Subcutaneous adipose tissue (tissue), 4 donors: ENCODE measurements at places on chromosomes 2 and 18. TPM values are rescaled to one million over a fixed set of nuclear protein-coding genes. Genes with fewer than 3 reads are reported as not detected.

Gene NT5DC4
- not detected for total RNA-seq

Gene ACVR1C
- 51.1 TPM for total RNA-seq

Gene MYL1
- not detected for total RNA-seq

Gene HAAO
- 7.7 TPM for total RNA-seq

Gene STPG4
- total RNA-seq = not detected

Gene HTR2B
- 1.8 TPM for total RNA-seq

Gene DCDC2C
- total RNA-seq = not detected

Gene FBLN7
- total RNA-seq = 13.0 TPM

Gene PDE6D
- total RNA-seq = 26.0 TPM

Gene RBM43
- total RNA-seq = 8.2 TPM

Gene ERMN
- 0.22 TPM for total RNA-seq

Gene CBLN2
- not detected for total RNA-seq

Gene ANKRD30BL
- total RNA-seq = not detected

Gene LAMA1
- total RNA-seq = 1.3 TPM

Gene SCN1A
- total RNA-seq = not detected

Gene RGPD4
- total RNA-seq = not detected

Gene AKAIN1
- total RNA-seq = not detected

Gene ITGA4
- total RNA-seq = 7.7 TPM

Gene MOCOS
- 16.8 TPM for total RNA-seq

Gene SRSF7
- total RNA-seq = 101 TPM

Gene SERPINB13
- total RNA-seq = not detected

Gene NR4A2
- 7.2 TPM for total RNA-seq

Gene VWA3B
- total RNA-seq = not detected

Gene GCG
- total RNA-seq = not detected

Gene OTOF
- total RNA-seq = 0.17 TPM

Gene SNTG2
- total RNA-seq = 17.4 TPM

Gene MYOM1
- 14.1 TPM for total RNA-seq

Gene MRPL53
- total RNA-seq = 41.8 TPM

Gene HOXD1
- total RNA-seq = 1.8 TPM

Gene ZNF2
- 4.4 TPM for total RNA-seq

Gene UGT1A10
- total RNA-seq = not detected

Gene ZC3H15
- 99.9 TPM for total RNA-seq

Gene CCDC74A
- total RNA-seq = 6.3 TPM

Gene HS1BP3
- total RNA-seq = 12.6 TPM

Gene OR6B2
- not detected for total RNA-seq

Gene DNAH7
- total RNA-seq = 2.0 TPM

Gene CAB39
- 95.1 TPM for total RNA-seq

Gene IL36G
- not detected for total RNA-seq

Gene CYP26B1
- 27.9 TPM for total RNA-seq

Gene SLC16A14
- 1.3 TPM for total RNA-seq

Gene CEBPZOS
- total RNA-seq = 21.2 TPM

Gene TPRKB
- 30.9 TPM for total RNA-seq

Gene DLX2
- total RNA-seq = not detected

Gene GALNT3
- 0.33 TPM for total RNA-seq

Gene IL1F10
- total RNA-seq = not detected

Gene DLGAP1
- total RNA-seq = 3.3 TPM

Gene ARHGEF33
- 0.38 TPM for total RNA-seq

Gene CNGA3
- total RNA-seq = 0.19 TPM

Gene MTLN
- 128 TPM for total RNA-seq
